ENCODE measurements at places on chromosomes 7 and 10.

DNA sequence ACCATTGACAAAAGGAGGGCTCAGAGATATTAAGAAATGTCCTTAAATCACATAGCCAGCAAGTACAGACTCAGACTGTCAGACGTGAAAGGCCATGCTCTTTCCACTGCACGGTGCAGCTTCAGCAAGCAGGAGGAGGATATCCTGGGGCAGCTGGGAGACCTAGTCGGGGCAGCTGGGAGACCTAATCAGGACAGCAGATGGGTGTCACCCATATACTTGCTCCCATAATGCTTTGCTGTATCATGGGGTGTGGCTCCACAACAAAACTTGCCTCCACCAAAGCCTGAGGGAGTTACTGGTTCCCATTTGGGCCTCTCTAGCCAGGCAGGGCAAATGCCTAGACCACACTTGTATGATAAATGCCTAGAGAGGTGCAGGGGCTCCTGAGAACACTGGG is 55.4 kb downstream of the GRID1 start:
- no peak for DNase-seq

DNA sequence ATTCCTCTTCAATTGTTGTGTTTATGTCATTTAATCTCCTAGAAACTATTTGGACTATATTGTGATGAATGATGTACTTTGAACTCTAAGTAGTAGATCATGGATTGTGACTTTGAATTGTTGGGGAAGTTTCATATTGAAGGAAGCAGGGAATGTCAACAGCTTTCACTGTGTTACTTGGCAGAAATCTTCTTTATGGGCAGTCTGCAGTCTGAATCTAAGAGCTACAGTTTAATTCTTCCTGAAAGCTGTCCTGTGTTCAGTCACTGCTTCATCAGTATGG is 91.6 kb downstream of the PPP1R9A start:
- no peak for DNase-seq

- DNase-seq = no peak
These were observed 276.9 kb upstream of the KLF14 start for GRCh38 chr7:131010717-131011431.

GRCh38 chr7:95478272-95479037 is 7.3 kb upstream of the ASB4 start:
- no peak for DNase-seq

GRCh38 chr7:92916770-92917224 is 80.4 kb upstream of the CDK6 start:
- DNase-seq = no peak

GRCh38 chr7:92614660-92615174 is 24.5 kb upstream of the FAM133B start:
- DNase-seq = no peak

- no peak for DNase-seq
These were observed 29.8 kb upstream of the PPP2R2D start for GRCh38 chr10:131870831-131871672.

- DNase-seq = no peak
These were observed 57.1 kb downstream of the KIF5B start for GRCh38 chr10:31999070-31999660.

GRCh38 chr10:590721-591120 is 98.7 kb downstream of the DIP2C start:
- no peak for DNase-seq

DNA sequence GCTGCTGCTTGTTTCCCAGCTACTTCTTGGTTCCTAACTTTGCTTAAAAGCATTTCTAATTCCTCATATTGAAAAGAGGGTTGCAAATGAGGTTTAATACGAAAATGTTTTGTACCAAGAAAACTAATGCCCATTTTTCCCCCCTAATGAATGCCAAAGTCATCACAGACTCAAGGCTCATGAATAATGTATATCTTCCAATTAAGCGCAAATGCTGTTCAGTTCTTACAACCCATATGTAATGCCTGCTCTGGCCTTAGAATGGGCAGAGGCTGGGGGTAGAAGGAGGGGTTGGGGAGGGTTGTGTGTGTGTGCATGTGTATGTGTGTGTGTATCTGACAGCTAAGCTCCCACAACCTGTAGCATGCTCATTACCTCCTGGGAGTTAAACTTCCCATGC is 901.7 kb downstream of the KCNMA1 start:
- no peak for DNase-seq

DNA sequence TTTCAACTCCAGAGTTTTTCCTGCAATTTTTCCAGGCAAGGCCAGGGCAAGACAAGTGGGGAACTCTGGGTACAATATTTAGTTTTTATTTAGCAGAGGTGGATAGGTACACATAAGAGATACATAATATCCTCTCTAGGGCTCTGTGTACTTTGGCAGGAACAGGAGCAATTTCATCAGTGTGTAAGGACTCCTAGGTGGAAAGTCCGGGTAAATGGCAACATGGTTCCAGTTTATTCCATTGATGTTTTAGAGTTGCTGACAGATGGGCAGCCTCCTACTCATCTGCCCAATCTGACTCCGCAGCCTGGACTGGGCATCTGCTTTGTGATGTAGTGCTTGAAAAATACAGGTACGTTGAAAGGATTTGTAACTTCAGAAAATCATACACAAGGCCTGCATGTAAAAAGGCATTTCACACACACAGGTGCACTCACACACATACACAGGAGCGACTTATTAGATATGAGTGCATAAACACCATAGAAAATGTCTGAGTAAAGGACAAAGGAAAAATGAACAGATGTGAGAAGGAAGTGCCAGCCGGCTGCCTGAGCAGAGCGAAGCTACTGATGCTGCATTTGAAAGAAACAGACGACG is 5.7 kb downstream of the PON1 start:
- DNase-seq = no peak

GRCh38 chr7:24972991-24973390 is 7.0 kb downstream of the OSBPL3 start:
- no peak for DNase-seq

GRCh38 chr10:24435374-24435773 is 226.4 kb downstream of the KIAA1217 start:
- DNase-seq = no peak

DNA sequence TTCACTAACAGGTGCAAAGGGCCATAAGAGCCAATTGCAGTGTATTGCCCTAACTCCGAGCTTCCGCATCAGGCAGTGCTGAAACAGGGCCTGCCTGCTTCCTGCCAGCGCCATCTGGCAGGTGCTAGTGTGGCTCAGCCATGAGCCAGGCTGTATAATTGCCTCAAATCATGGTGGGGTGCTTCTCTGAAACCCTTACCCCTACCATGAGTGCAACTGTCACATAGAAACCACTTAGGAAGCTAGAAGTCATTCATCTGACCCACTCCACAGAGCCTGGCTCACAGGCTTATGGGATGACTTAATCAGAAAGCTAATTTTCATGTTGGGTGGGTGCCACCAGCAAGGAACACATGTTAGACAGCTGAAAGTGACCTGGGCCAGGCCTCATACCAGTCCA is 133.3 kb upstream of the LAMB4 start:
- no peak for DNase-seq

- no peak for DNase-seq
These were observed 207.9 kb downstream of the CACNA2D1 start for GRCh38 chr7:82235713-82236112.

DNA sequence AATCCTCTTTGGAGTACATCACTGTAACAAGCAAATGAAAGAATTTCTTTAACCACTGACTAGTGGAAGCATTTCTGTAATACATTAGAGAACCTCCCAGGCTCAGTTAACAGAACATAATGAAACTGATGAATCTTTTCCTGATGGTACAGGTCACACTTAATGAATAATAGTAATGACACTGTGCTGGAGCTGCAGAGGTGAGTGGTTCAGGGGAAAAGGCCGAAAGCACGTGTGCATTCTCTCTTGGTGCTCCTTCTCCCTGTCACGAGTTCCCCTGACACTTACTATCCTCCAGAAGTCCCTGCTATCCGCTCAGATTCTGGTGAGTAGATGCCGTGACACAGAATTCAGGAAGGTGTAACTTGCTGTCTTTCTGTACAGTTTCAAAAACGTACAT is 8.0 kb downstream of the HIPK2 start:
- no peak for DNase-seq

GRCh38 chr7:53466371-53466770 is 430.9 kb downstream of the POM121L12 start:
- DNase-seq = no peak

- no peak for DNase-seq
These were observed 45.3 kb downstream of the RGS10 start for GRCh38 chr10:119497243-119497642.

- no peak for DNase-seq
These were observed 53.4 kb downstream of the ALOX5 start for GRCh38 chr10:45427262-45427969.

GRCh38 chr10:110786172-110786571 is 85.6 kb upstream of the PDCD4 start:
- no peak for DNase-seq

- DNase-seq = no peak
These were observed 227.7 kb downstream of the CUX1 start for GRCh38 chr7:102044984-102045673.

DNA sequence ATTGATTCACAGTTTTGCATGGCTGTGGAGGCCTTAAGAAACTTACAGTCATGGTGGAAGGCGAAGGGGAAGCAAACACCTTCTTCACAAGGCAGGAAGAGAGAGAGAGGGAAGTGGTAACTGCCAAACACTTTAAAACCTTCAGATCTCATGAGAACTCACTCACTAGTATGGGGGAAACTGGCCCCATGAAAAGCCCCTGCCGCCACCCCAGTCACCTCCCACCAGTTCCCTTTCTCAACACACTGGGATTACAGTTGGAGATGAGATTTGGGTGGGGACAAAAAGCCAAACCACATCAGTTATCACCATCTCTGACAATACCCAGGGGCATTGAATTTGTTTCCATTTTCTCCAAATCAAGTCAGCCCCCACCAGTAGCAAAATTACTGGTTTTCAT is 740.4 kb downstream of the GATA3 start:
- no peak for DNase-seq

- no peak for DNase-seq
These were observed 226.4 kb downstream of the TWIST1 start for GRCh38 chr7:18890885-18891621.

- DNase-seq = no peak
These were observed 106.7 kb downstream of the CUBN start for GRCh38 chr10:17022896-17023295.

DNA sequence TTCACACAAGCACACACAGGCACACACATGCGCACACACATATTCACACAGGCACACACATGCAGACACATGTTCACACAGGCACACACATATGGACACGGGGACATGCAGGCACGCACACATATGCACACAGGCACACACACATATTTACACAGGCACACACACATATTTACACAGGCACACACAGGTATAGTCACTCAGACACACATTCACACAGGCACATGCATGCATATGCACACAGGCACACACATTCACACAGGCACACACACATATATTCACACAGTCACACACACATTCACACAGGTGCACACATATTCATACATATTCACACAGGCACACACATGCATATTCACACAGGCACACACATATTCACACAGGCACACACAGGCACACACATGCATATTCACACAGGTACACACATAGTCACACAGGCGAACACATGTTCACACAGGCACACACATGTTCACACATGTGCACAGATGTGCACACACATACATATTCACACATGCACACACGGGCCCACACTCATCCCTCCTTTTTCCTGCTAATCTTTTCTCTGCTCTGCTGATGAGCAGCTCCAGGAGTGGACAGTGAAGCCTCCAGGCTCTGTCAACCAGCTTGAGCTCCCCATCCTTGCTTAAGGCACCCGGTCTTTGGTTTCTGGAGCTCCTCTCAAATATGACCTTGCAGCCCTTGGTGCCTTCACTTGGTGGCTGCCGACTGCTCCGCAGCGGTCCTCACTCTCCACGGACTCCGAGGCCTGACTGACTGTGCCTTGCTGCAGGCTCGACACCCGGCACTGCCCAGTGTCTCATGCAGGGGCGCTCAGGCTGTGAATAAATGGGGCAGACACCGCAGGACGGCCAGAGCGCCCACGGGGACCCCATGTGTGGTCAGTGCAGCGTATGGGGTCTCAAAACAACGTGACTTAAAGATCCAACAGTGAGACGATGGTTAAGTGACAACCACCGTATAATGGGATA is 581.2 kb upstream of the MGMT start:
- DNase-seq = no peak

DNA sequence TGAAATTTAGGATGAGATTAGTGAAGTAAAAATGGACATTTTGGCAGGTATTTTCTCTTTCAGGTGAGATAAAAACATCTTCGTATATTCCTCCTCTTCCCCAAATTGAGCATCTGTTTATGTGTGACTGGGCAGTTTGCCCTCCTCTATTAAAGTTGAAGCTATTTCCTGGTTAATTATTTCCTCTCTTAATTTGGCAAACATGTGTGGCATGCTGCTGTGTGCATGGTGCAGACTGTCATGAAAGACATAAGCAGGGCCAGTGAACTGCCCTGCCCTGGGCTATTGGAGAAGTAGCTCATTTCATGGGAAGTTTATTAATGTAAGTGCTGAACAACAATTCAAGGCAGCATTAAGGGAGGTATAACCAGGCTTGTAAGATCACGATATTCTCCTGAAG is 52.6 kb downstream of the EVX1 start:
- no peak for DNase-seq

- DNase-seq = no peak
These were observed 673.0 kb upstream of the AUTS2 start for GRCh38 chr7:68925241-68925640.

GRCh38 chr7:28356619-28357018 is 55.7 kb upstream of the CREB5 start:
- DNase-seq = no peak

- no peak for DNase-seq
These were observed 19.6 kb upstream of the ANLN start for GRCh38 chr7:36370046-36370445.
